Effector CD4-positive, alpha-beta T cell (primary cell): ENCODE measurements at places on chromosomes 3 and 15.

DNA sequence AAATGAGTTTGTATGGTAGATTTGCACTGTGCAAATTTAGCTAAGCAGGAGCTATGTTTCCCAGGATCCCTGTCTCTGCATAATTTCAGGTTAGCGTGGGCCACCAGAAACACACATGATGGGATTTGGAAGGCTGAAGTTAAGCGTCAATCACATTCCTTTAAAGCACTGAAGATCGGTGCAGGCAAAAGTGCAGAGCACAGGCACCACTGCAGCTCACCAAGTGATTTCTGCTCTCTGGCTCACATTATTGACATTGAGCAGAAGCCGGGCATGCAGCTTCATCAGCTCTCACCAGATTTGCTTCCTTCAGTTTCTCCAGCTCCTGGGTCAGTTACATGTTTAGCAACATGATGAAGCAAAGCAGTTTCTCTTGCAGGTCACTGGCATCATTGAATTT is 256.4 kb upstream of the TGFBR2 start:
- no peak for DNase-seq

DNA sequence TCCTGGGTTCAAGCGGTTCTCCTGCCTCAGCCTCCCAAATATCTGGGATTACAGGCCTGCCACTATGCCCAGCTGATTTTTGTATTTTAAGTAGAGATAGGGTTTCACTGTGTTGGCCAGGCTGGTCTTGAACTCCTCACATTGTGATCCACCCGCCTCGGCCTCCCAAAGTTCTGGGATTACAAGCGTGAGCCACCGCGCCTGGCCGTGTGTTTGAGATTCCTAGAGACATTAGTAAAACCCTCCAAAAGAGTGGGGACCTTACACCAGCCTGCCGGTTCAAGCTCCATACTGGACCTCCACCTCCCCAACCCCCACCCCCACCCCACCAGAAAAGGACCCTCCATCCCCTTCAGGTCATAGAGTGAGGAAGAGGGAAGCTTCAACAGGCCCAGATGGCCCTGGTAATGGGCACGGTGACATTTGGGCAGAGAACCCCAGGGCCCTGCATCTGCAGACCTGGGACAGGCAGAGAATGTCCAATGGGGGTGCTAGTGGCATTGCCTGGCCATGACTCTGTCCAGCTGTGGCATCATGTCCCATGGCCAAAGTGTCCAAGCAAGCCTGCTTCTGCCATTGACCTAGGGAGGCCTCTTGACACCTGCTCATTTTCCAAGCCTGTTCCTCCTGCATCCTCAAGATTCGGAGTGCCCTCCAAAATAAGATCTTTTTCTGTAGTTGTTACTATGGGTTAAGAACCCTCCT is 108.9 kb upstream of the KLF13 start:
- DNase-seq: no peak

GRCh38 chr3:4724051-4724629 is 231.0 kb downstream of the ITPR1 start:
- DNase-seq: no peak

GRCh38 chr15:37777006-37777405 is 157.4 kb upstream of the TMCO5A start:
- no peak for DNase-seq

DNA sequence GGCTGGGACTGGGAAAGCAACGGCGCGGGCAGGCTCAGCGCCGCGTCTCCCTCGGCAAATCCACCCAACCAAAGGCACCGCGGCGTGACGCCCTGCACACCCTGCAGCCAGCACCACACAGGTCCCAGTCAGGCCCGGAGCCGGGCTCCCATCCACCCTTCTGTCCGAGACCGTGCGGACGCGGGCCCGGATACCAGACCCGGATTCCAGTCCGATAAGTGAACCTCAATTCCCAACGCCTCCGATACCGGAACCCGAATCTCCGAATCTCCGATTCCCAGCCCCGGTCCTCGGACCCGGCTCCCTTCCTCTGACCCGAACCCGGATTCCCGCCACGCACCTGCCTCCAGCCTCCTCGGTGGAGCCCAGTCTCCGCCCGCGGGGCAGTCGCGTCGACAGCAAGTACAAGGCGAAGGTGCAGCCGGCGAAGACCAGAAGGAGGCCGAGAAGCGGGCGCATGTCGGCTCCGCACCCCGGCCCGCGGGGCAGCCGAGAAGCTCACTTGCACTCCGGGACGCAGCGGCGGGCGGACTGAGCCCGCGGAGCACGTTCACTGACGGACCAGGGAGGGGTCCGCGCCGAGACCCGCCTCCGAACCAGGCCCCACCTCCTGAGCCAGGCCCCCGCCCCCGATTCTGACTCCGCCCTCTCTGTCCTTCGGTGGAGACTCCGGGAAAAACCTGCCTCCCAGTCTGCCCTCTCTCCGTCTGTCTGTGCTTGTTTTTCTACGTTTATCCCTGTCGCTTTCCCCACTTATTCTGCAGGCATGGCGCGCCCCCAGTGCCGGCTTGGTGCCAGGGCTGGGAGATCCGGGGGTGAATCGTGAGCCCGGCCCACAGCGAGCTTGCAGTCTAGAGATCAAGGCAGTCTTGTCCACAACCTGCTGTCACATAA is at the start of gene TMEM41A:
Gene TMEM41A, minus strand, starts transcription at position 533 of the 894 bp plus-strand sequence. Its CDS starts 74 bp downstream, at position 459.
- peak; percentile 78 for DNase-seq

DNA sequence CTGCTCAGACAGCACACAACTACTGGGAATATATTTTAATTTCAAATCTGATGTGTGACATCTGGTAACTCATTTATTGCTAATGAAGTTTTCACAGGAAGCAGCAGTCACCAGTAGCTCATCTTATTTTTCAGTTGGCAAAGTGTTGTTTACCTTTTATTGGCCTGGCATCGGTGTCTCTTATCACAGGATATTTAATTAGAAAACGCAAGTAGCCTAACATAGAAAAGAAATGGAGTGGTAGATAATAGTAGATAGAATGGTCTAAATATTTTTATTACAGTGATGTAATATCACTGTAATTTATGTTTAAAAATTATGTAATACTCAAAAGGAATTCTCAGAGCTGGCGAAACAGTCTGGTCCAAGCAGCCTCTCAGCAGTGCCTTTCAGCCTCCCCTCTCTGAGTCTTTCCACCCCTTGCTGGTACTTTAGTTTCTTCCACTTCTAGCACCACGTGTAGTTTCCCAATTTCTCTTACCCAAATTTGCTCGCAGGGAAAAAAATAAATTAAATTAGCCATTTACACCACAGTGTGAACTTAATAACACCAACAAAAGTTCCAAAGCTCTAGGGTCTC is 31.9 kb downstream of the AGTR1 start:
- DNase-seq: no peak

- no peak for DNase-seq
Observed at GRCh38 chr15:48423896-48424475, 92.8 kb downstream of the DUT start.

DNA sequence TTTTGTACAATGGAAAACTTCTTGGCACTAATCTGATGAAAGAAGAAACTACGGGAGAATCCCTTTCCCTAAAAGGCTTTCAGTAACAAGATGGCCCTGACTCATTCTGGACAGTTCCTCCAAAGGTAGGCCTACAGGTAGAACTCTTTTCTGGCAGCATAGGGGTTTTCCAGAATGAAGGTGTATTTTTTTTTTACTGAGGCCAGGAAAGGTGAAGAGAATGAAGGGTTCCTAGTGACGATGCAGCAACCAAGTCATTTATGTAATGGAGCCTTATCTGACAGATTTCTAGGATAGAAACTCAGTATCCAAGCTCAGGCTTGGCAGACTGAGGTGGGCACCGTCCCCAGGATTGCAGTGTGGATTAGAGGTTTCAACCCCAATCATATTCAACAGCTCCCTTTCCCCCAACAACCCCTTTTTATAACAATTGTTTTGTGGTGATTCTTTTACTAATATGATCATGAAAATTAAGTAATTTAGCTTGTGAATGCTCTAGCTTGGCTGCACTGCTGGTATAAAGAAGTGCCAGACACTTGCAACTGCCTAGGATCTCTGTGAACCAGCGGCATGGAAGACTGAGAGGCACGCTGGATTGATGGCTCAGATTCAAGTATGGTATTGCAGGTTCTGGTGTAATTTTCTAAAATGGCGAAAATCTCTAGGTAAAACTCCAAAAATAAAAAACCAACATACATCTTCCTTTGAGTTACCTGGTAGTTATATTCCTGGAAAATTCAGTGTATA is 8.7 kb upstream of the TRIM69 start:
- DNase-seq: no peak

DNA sequence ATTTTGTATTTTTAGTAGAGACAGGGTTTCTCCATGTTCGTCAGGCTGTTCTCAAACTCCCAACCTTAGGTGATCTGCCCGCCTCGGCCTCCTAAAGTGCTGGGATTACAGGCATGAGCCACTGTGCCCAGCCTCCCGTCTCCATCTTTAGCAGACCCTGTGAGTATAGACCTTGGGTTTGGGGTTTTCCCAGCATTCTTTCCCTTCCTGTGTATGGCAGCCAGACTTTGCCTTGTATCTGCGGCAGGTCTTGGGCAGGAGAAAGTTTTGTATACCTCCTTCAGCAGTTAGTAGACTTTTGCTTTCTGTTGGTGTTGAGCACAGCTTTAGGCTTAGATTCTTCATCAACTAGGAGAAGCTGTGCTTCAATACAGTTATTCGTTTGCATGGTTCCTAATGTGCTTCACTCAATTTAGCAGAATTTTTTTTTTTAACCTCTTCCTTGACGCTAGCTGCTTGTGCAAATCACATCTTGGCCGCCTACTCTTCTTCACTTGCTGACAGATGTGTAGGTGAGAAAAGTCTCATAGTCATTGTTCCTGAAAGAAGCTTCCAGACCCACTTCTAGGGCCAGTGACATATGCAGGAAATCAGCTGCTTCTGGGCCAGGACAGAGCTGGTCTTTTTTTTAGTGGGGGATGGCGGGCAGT is 38.4 kb downstream of the MAP2K1 start:
- no peak for DNase-seq

DNA sequence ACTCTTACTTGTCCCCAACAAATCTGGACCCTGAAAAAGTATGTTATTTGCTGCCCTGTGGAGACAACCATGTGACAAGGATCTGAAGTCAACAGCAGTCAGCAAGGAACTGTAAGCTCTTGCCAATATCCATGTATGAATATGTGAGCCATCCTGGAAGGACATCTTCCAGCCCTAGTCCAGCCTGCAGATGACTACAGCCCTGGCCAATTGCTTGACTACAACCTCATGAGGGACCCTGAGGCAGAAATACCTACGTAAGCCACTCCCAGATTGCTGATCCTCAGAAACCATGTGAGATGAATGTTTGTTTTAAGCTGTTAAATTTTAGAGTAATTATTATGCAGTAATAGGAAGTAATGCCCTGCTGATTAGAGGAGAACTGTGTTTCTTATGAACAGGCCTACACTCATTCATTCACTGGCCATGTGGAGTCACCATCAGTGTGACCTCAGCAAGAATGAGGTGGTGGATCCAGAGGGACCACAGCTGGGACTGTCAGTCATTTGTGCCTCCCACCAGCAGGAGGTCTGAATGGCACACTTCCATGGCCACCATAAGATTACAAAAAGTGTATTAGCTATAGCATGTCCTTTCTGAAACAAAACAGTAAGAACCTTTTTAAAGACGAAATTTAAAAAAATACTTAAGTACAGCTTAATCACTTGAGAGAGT is 92.6 kb downstream of the TFDP2 start:
- DNase-seq: no peak
